ENCODE measurements at places on chromosomes 4 and X.

GRCh38 chr4:168854350-168854921 lies 155.6 kb downstream of the CBR4 start:
- H3K4me3 ChIP-seq: no peak overlapping the region
- peaks cover 10% of the 10 kb centered on the region for H3K4me1 ChIP-seq
- no peak for DNase-seq
- no peak overlapping the region for H3K27ac ChIP-seq

DNA sequence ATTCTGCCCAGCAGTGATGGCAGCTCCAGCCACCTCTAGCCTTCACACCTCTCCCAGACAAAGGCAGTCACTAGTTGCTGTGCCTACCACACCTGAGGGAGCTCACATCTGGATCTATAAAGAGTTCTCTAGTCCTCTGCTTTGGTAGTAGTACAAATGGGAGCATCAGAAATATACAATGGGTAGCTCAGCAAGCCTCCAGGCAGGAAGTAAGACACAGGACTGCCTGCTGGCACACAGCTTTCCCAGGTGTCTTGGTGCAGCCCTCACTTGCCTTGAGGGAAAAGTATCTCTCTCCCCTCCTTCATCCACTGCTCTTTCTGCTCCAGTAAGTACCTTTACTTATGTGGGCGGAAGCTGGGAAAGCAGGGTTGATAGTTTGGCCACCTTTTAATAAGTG lies 212.9 kb upstream of the SLC7A11 start:
- H3K36me3 ChIP-seq: no peaks in the 10 kb centered on the region
- no peaks in the 10 kb centered on the region for H3K4me1 ChIP-seq
- DNase-seq: no peak
- no peak overlapping the region for H3K4me3 ChIP-seq
- H3K27ac ChIP-seq: no peak overlapping the region
- no peaks in the 10 kb centered on the region for H3K27me3 ChIP-seq

- H3K27ac ChIP-seq: no peak overlapping the region
- H3K4me1 ChIP-seq: no peaks in the 10 kb centered on the region
- no peaks in the 10 kb centered on the region for H3K36me3 ChIP-seq
Observed at GRCh38 chrX:115690511-115691216, 129.7 kb downstream of the PLS3 start.

GRCh38 chrX:31384471-31384870 lies 312.6 kb upstream of the FTHL17 start:
- H3K4me1 ChIP-seq: no peaks in the 10 kb centered on the region
- DNase-seq: no peak
- H3K4me3 ChIP-seq: no peak overlapping the region
- no peaks in the 10 kb centered on the region for H3K27me3 ChIP-seq
- H3K36me3 ChIP-seq: no peaks in the 10 kb centered on the region

DNA sequence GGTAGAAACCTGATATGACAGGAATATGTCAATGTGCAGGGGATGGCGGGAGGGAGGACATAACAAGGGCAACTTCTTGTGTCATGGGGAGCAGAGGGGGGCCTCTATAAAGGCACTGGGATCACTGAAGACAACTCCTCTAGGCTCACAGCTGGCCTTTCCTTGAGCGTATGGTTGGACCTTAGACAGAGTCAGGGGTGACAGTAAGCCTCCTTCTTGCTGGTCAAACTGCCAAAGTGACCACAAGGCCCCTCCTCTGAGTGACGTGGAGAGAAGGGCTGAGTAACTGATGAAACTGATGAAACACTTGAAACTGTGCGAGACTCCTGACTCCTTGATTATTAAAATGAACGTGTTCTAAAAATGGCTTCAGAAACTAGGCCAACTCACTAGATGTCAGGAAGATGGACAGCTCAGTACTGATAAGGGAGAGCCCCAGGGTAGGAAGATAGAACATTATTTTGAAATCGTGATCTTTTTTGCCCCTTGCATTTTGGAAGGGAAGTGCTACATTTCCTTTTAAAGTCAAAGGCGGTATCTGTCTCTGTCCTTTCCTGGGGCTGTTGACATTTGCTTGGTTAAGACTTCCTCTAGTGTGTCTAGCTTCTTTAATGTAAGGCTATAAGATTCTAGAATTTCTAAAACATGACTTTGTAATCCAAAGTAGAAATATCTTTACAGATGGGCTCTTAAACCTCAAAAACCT lies 1.6 kb downstream of the RAB33A start:
- H3K4me3 ChIP-seq: peak overlapping the region; percentile 88
- peaks cover 53% of the 10 kb centered on the region for H3K4me1 ChIP-seq
- no peak for DNase-seq
- no peaks in the 10 kb centered on the region for H3K27me3 ChIP-seq
- H3K36me3 ChIP-seq: no peaks in the 10 kb centered on the region
- H3K27ac ChIP-seq: peak overlapping the region; percentile 90

DNA sequence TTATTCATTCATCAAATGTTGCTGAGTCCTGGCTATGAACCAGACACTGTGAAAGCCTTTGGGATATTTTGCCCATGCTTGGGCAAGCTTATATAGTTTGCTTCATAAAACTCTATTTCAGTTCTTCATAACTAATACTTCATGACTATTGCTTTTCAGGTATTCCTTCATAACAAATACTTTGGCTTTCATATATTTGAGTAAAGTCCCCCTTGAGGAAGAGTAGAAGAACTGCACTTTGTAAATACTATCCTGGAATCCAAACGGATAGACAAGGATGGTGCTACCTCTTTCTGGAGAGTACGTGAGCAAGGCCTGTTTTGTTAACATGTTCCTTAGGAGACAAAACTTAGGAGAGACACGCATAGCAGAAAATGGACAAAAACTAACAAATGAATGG lies 1.7 kb upstream of the AFP start:
- H3K27me3 ChIP-seq: peaks cover 8% of the 10 kb centered on the region
- no peaks in the 10 kb centered on the region for H3K4me1 ChIP-seq
- no peaks in the 10 kb centered on the region for H3K36me3 ChIP-seq
- no peak for DNase-seq
- H3K27ac ChIP-seq: no peak overlapping the region

DNA sequence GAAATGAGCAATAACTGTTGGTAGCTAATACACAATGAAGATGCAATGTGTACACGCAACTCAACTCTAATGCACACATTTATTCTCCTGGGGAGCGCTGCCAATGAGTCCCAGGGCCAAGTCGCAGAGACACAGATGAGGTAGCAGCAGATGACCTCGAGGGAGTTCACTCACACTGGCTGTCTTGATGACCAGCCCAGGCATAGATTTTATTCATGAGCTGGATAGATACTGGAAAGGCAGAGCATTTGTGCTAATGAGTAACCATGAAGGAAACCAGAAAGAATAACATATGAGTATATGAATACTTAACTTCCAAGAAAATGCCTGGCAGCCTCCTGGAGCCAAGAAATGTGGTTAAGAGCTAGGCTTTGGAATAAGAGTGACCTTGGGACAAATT lies 42.3 kb downstream of the RASL11B start:
- H3K4me1 ChIP-seq: no peaks in the 10 kb centered on the region
- no peak for DNase-seq
- no peaks in the 10 kb centered on the region for H3K27me3 ChIP-seq

GRCh38 chr4:87716371-87717265 lies 66.5 kb downstream of the DMP1 start:
- no peaks in the 10 kb centered on the region for H3K4me1 ChIP-seq
- H3K27ac ChIP-seq: no peak overlapping the region
- no peaks in the 10 kb centered on the region for H3K36me3 ChIP-seq
- no peaks in the 10 kb centered on the region for H3K27me3 ChIP-seq
- no peak for DNase-seq
- no peak overlapping the region for H3K4me3 ChIP-seq

DNA sequence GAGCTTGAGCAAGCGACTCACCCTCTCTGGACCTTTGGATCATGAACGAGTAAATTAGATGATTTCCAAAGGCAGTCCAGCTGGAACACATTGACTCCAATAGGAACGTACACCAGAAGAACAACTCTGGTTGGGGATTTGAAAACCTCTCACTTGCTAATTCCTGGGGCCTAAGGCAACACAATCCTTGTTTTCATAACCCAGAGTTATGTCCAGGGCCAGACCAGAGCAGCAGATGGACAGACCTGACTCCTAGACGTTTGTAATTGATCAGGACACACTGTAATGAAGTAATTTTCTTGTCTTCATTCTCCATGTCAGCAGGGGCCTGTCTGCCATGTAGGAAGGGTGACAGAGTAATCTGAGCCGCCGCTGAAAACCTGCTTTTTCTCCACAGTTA lies 283.9 kb downstream of the IDS start:
- H3K36me3 ChIP-seq: peaks cover 3% of the 10 kb centered on the region
- no peaks in the 10 kb centered on the region for H3K27me3 ChIP-seq
- no peak overlapping the region for H3K27ac ChIP-seq
- no peak for DNase-seq

DNA sequence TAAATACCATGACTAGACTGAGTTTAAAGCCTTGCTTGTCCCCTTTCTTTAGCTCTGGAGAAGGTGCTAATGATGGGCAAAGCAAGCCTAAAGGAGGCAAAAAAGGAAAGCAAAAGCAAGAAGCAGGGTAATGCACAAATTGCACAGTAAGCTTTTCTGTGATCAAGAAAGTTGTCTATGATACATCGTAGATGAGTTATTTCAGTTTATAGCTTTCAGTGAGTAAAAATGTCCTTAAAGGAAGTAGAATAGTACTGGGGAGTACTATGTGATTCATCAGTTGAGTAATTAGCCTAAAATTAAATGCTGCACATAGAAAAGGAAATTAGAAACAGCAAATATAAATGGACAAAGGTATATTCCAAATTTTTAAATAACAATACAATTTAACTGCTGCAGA lies 50.2 kb upstream of the PDE5A start:
- H3K4me1 ChIP-seq: no peaks in the 10 kb centered on the region
- H3K4me3 ChIP-seq: no peak overlapping the region
- H3K36me3 ChIP-seq: no peaks in the 10 kb centered on the region

DNA sequence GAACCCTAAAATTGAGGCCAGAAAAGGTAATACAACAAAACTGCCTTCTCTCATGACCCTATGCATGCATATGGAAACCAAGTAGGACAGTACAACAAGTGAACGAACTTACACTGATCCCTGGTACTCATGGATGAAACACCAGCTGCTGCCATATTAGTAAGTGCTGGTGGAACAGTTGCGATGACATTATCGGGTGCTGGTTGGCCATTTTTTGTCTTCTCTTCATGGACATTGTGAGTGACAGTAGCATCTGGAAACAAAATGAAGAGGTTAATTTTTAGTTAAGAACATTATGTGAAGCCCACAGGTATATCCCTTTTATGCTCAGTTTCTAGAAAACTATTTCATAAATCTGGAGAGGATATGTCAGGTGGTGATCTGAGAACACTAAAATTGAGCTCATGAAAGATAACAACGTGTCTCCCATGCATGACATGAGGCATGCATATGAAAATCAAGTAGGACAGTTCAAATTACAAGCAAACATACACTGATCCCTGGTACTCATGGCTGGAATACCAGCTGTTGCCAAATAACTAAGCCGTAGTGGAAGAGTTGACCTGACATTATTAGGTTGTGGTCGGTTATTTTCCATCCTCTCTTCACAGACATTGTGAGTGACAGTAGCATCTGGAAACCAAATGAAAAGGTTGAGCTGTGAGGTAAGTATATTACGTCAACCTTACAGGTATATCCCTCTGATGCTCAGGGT lies 74.2 kb upstream of the CT45A1 start:
- H3K4me1 ChIP-seq: no peaks in the 10 kb centered on the region
- H3K4me3 ChIP-seq: no peak overlapping the region
- no peak for DNase-seq
- peaks cover 4% of the 10 kb centered on the region for H3K27me3 ChIP-seq
- peaks cover 4% of the 10 kb centered on the region for H3K36me3 ChIP-seq

GRCh38 chrX:149286940-149287349 lies 218.2 kb downstream of the IDS start:
- H3K27me3 ChIP-seq: peaks cover 1% of the 10 kb centered on the region
- H3K4me1 ChIP-seq: no peaks in the 10 kb centered on the region
- no peak overlapping the region for H3K27ac ChIP-seq
- H3K36me3 ChIP-seq: no peaks in the 10 kb centered on the region
- no peak overlapping the region for H3K4me3 ChIP-seq

DNA sequence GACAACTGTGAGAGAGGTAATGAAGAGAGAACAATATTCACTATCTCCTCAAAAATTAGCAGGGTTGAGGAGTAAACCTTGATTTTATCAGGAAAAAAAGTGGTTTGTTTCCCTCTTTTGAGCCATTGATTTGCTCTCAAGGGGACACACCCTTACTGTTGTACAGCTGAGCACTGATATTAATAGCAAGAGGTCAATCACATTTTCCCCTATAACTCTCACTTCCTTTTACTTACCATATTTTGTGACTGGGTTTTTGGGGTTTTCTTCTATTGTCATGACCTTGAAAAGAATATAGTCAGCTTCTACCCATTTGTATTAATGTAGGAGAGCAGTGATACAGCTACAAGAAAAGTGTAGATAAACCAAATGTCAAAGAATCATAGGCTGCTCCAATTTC lies 70.2 kb upstream of the LONRF3 start:
- no peak overlapping the region for H3K27ac ChIP-seq
- H3K4me1 ChIP-seq: no peaks in the 10 kb centered on the region
- no peaks in the 10 kb centered on the region for H3K36me3 ChIP-seq
- H3K27me3 ChIP-seq: no peaks in the 10 kb centered on the region
- H3K4me3 ChIP-seq: no peak overlapping the region

- no peak overlapping the region for H3K27ac ChIP-seq
- DNase-seq: no peak
- H3K4me3 ChIP-seq: no peak overlapping the region
- H3K4me1 ChIP-seq: no peaks in the 10 kb centered on the region
Observed at GRCh38 chr4:617644-618641, 7.4 kb upstream of the PDE6B start.

DNA sequence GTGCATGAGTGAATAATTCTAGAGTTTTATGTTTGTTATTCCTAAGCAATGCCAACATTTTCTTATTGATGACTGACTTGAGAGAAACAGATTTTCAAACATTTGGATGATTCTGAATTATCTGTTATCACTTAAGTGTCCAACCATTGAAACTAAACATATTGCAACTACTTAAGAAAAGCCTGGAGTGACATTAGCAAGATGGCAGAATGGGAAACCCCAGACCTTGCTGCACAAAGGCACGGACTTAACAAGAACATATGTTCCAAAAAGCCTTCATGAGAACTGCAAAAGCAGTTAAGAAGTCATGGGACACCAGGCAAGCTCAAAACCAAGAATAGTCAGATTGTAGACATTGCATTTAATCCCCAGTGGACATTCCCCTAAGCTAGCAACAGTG lies 215.1 kb downstream of the DCHS2 start:
- H3K4me1 ChIP-seq: no peaks in the 10 kb centered on the region
- DNase-seq: no peak
- no peaks in the 10 kb centered on the region for H3K36me3 ChIP-seq
- H3K4me3 ChIP-seq: no peak overlapping the region
